Sigmoid colon (tissue), 7 donors: ENCODE measurements at places on chromosomes 1 and 21.
A peak's percentile ranks its signal among the peaks of the same experiment; 100 is the strongest.

DNA sequence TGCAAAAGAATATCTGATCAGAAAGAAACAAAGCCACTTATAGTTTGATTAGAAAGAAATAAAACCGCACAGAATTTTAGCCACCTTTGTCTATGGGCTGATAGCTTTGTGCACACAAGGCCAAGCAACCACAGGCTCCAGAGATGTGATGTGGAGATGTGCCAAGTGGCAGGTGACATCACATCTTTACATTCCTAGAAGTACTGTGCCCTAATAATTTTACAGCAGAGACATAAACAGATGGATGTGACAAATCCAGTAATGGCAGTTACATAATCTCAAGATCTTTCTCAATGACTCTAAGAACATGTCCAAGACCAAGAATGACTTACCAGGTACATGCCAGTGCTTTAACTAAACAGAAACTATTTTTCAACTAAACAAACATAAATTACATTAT is 159.5 kb downstream of the LTN1 start:
- no peak for DNase-seq

DNA sequence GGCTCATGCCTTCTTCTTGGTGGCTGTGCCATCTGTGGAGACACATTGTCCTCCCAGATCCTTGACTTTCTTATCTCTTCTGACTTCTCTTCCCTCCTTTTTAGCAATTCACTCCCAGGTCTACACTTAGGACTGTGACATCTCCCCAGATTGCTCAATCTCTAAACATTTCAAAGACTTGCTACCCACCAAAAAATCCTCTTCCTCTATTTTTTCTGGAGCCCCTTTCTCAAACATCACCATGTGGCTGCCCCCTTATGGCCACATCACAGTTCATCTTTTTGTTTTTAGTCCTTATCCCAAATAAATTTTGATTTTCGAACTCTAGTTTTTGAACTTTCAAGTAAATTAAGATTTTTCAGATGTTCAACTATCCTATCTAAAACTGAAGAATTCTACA is 148.6 kb upstream of the HOOK1 start:
- no peak for DNase-seq

GRCh38 chr21:34983680-34984086 is 65.4 kb downstream of the RUNX1 start:
- DNase-seq, result no peak

- no peak for DNase-seq
These were observed 23.8 kb upstream of the MX1 start for GRCh38 chr21:41402231-41402630.

DNA sequence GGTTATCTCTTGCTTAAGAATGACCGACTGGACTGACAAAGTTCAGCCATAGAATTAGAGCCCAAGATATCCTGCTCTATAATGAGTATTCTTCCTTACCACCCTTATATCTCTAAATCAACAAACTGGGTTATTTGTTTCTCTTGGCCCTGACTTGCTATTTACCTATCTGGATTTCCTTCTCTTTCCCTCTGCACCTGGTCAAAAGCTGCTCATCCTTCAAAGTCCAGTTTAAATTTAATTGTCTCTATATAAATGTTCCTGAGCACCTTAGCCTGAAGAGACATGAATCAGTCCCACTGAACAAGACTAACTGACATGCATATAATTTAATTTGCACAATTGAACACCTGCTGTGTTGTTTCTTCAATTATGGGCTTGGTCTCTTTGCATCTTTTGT is 127.1 kb upstream of the KCNJ15 start:
- no peak for DNase-seq

DNA sequence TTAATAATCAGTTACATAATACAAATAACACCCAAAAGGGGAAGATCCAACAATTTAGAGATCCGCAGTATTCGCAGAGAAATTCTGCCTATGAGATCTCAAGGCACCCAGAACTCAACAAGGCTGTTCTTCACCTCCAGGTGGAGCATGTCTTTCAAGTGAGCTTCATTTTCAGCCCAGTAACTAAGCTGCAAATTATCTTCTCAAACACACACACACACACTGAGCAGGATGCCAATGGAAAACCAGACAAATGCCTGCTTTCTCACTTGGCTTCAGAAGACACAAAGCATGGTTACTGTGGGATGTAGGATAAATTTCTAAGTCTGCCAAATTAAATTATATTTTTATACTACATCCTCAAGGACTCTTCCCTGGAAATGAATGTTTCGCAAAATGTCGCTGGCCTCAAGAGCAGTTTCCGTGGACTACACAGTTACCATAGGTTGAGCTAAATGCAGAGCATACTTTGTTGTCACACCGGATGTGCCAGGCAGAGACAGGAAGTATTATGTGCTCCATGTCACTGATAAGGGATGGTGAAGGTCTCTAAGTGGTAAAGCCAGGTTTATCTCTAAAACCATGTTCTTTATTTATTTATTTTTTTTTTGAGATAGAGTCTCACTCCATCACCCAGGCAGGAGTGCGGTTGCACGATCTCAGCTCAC is 30.3 kb downstream of the UBR4 start:
- DNase-seq, result no peak

GRCh38 chr1:27569506-27570291 is 34.2 kb downstream of the AHDC1 start:
- DNase-seq, result peak; percentile 74
